ENCODE measurements at places on chromosomes 2 and 18.

GRCh38 chr2:204116159-204116792 is 179.7 kb downstream of the ICOS start:
- no peak for DNase-seq

- no peak for DNase-seq
Measured at GRCh38 chr18:63514326-63514725, 27.8 kb upstream of the SERPINB12 start.

GRCh38 chr18:55268151-55268601 is 308.9 kb upstream of the CCDC68 start:
- peak; percentile 75 for DNase-seq

DNA sequence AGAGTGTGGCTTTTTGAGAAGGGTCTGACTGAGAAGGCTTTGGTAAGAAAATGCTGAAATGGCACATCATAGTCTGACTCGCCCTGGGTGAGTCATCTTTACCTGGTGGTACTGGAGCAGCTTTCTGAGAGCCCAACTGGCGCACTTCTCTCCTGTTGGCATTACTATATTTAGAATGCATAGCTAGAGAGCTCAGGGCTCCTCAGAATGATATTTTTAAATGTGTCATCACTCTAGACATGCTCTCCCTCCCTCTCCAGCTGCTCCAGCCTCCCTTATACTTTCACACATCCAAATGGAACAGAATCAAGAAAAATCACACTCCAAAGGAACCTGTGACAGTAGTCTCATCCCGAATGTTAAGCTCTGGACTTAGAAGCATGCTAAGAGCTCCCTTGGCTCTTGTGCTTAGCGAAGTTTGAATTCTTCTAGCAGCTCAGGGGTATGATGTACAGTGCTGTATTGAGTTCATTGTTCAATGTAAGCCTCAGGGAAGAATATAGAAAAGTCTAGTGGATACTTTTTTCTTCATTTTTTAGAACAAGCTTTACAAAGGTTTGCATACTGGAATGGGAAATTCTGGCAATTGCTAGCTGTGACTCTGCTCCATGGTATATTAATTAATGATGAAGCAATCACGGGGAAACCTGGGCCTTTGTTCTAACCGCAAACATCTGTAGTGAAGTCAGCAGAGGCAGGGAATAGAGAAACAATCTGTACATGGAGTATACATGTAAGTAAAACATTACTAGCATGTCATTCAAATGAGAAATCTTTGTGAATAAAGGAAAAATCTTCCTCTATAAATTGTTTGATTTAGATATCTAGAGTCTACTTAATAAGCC is 751.2 kb upstream of the NRXN1 start:
- DNase-seq = no peak

GRCh38 chr18:22188559-22189267 is 19.3 kb downstream of the GATA6 start:
- no peak for DNase-seq

DNA sequence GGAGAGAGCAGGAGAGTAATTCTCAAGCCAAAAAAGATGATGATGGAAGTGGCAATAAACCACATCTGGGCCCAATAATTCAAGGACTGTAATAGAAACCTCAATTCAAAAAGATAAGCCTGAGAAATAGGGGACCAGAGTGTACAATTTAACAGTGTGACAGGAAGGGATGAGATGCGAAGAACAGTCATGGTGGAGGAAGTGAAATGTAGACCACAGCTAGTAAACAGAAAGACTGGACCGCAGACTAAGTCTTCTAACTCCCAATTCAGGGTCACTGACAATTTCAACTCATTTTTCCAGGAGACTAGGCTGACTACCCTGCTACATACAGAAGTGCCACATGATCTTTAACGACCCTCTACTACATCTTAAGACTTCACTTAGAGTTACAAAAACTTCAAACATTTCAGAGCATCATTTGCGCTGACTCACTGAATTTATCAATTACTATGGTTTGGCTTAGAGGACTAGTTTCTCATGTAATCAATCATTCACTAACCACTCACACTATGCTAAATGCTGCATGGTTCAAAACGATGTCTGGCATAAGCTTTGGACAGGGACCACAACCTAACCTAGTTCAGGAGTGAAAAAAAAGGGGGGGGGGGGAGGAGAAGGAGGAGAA is 9.0 kb downstream of the CUL3 start:
- no peak for DNase-seq

All from suppressor macrophage treated with lipopolysaccharide for 1 hour (primary cell).